Adipocyte (in vitro differentiated cells): ENCODE measurements at places on chromosomes 2 and 18.

GRCh38 chr18:69659142-69659651 is 258.5 kb downstream of the DOK6 start:
- no peak for DNase-seq

- DNase-seq = peak; percentile 79
Observed at GRCh38 chr2:119292226-119292625, 68.6 kb downstream of the STEAP3 start.

- peak; percentile 74 for DNase-seq
Observed at GRCh38 chr2:160472839-160473251, 20.8 kb downstream of the RBMS1 start.

DNA sequence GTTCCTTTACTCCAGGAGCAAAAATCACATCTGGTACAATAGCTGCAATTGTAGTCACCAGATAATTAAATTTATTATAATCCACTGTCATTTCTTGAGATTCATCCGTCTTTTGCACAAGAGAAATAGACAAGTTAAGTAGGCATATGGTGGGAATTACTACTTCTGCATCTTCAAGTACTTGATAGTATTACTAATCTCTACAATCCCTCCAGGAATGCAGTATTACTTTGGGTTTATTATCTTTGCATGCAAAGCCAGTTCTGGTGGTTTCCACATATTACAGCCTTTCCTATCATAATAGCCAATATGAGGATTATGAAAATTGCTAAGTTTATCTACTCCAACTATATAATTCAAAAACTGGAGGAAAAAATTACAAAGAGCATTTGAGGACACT is 254.1 kb downstream of the IKZF2 start:
- peak; percentile 47 for DNase-seq

- no peak for DNase-seq
Observed at GRCh38 chr2:10904455-10904854, 7.3 kb upstream of the KCNF1 start.

- no peak for DNase-seq
Observed at GRCh38 chr2:154978710-154979109, 280.2 kb downstream of the KCNJ3 start.

DNA sequence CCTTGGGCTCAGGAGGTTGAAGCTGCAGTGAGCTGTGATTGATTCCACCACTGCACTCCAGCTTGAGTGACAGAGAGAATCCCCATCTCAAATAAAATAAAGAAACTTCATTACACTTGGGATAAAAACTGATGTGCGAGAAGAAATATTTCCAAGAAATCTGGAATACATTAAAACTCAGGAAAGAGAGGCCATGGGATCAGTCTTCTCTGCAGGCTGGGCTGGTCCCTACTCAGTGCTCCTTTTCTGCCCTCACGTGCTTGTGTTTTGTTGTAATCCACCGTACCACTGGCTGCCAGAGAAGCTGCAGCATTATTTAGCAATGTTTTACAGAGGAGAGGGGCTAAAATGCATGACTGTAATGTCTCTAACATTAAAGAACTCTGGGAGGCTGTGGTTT is 282.0 kb downstream of the SLC8A1 start:
- no peak for DNase-seq

DNA sequence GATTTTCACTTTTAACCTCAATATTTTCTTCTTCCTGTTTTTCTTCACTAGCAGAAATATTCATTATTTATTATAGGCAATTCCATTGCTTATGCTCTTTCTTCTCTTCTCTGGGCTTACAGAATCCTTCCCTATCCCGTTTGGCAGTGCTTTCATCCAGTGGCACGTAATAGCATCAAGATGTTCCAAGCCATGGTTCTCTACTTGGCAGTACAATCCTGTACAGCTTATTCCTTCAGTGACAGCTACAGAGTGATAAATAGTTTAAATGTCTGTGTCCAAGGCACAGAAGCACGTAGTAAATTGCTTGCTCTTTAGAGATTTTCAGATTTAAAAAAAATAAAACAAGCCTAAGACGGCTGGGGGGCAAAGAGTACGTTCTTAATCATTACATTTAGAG is 1964.3 kb downstream of the SUCLG1 start:
- no peak for DNase-seq
